Osteocyte (in vitro differentiated cells): ENCODE measurements at places on chromosomes 7 and 10. TPM values are rescaled to one million over a fixed set of nuclear protein-coding genes. Genes with fewer than 3 reads are reported as not detected.

The GPR141 gene
- total RNA-seq, result not detected in 2 replicates

- no peak for DNase-seq
These were observed 5.5 kb upstream of the VGF start for GRCh38 chr7:101170617-101171441.

DNA sequence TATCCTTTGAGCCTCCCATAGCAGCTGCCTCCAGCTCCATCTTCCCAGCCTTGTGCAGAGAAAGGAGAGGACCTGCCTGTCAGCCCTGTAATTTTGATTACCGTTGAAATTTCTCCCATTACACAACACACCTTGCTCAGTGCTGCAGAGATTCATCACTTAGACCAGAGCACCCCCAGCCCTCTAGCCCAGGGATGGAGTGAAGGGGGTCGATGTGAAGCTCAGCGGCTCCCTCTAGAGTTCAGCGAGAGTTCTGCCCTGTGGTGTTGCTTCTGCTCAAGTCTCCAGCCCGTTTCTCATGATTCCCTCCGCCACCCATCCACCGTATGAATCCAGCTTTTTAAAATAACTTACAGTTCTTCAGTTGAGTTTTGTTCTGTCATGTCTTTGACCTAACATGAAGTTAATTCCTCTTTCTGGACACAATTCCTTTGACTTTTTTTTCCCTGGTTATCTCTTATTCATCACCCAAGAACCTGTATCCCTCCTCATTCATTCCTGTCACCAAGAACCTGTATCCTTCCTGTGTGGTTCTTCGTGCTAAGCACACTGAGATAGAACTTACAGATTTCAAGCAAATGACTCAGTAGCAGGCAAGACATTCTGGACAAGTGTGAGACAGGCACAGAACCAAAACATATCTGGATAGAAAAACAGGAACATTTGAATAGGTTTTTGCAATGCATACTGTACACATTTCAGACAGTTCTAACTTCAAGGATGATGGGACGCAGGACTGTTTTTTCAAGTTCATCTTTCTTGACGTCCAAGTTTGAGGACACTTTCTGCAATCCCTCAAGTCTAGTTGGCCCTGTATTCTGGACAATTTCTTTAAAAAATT lies 35.0 kb upstream of the ZNF32 start:
- DNase-seq, result no peak

The C7orf33 gene
- total RNA-seq, result not detected in 2 replicates

DNA sequence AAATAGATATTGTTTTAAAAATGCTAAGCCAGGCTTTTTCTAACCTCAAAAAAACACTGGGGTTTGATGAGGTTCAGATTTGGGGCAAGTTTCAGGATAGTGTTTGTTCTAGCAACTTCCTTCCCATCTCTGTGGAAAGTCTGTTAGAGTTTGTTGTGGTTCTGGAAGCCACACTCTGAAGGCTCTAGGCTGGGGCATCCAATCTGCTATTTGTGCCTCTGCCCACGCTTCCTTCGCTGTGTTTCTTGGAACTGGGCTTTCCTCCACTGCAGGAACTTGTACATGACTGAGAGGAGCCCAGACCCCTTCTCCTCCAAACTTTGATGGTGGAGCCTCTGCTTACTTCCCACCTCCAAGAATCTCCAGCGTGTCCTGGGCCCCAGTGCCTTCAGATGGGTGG lies 108.5 kb upstream of the SLC25A13 start:
- DNase-seq, result no peak

GRCh38 chr10:124742413-124743190 lies 1.6 kb downstream of the FAM53B start:
- DNase-seq, result no peak

DNA sequence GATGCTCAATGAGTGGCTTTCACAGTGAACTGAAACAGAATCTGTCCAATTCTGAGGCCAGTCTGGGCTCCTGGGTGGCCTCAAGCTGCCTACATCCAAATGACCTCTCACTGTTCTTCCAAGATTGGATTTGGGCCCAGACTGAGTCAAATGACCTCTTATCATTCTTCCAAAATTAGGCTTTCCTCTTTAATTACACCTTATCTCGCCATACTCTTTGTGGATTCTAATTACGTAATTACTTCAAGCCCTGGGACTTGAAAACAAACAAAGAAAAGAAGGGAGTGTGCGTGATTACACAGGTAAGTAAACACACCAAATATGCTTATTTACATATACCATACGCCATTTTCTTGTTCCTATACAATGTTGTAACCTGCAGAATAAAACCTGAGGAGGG lies 18.8 kb downstream of the SORBS1 start:
- DNase-seq, result no peak

- no peak for DNase-seq
These were observed 54.6 kb downstream of the HACD1 start for GRCh38 chr10:17562614-17563013.

- DNase-seq, result no peak
These were observed 94.9 kb downstream of the SFMBT2 start for GRCh38 chr10:7315906-7316305.

DNA sequence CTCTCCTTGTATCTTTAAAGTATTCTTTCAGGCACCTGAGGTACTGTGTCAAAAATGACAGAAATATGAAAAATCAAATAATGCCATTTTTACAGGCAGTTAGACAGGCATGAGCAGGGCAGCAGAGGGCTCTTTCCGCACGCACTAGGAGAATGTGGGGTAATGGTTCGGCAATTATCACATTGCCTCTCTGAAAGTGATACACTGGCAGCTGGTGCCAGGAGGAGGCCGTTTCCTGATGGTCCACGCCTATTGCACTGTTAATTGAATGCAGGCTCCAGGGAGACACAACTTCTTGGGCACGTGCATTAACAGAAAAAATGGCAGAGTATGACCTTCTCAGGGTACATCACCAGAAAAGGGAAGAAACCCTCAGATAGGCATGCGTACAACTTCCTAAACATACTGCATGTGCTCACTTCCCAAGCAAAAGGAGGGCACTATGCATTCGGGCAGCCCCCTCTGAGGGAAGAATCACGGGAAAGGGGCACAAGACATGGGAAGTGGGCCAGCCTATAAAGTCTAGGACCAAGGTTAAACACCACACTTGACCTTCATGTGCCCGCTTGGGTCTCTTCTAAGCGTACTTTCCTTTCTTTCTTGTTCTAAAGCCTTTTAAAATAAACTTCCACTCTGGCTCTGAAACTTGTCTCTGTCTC lies 161.7 kb downstream of the TNS3 start:
- no peak for DNase-seq

DNA sequence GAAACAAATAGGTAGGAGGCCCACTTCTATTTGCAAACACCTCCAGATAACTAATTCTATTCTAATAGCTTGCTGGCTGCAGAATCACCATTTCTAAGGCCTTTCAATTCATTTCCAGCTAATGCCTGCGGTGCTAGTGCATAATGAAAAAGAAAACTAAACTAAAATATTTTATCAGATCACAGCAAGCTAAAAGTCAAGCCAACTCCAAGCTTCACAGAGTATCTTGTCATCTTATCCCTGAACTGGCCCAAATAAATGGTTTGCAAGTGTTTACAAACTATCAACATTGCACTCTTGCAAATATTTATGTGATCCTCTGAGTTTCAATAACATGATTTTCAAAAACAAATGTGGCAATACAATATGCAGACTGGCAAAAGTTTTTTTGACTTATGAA lies 166.0 kb downstream of the IPMK start:
- no peak for DNase-seq

The PON1 gene
- total RNA-seq, result not detected in 2 replicates

GRCh38 chr7:90290244-90291113 lies 30.6 kb downstream of the FAM237B start:
- DNase-seq, result no peak

DNA sequence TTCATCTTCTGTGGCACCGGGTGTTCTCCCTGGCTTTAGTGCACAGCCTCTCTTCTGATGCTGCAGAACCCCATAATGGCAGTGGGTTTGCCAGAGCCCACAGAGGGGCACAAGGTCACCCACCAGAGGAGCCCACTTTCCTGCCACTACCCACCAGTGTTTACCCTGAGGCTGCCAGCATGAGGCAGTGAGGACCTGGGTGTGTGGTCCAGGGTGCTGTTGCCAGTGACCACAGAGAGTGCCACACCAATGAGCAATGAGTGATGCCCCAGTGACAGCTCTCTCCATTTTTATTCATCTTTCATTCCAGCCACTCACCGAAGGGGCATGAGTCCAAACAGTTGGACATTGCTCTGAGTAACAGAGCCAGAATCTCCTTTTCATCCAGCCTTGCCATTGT lies 34.8 kb downstream of the MTURN start:
- no peak for DNase-seq

DNA sequence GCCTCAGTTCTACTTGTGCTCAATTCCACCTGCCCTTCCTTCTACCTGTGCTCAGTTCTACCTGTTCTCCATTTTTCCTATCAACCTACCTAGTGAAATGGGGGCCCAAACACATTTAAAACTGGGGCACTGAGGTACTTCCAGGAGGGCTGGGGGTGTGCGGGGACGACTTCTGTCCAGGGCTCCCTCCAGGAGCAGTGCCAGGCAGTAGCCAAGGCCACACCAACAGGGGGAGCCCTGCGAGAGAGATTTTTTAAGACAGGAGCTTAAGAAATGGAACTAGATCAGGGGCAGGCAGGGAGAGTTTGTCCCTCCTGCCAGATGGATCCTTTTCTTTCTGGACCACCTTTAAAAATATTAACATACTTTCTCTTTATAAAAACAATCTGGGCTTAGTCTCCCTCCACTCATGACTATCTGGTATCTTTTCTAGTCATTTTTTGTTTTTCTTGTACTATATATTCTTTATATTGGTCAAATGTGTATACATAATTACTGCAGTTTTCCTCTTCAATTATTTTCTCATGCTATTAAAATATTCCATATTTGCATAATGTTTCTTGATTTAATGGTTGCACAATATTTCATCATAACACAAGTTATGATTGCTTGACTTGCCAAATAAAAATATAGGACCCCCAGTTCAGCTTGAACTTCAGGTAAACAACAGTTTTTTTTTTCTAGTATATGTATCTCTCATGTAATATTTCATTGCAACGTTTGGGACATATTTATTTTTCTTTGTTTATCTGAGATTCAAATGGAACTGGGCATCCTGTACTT lies 47.3 kb upstream of the INSYN2A start:
- DNase-seq, result no peak

DNA sequence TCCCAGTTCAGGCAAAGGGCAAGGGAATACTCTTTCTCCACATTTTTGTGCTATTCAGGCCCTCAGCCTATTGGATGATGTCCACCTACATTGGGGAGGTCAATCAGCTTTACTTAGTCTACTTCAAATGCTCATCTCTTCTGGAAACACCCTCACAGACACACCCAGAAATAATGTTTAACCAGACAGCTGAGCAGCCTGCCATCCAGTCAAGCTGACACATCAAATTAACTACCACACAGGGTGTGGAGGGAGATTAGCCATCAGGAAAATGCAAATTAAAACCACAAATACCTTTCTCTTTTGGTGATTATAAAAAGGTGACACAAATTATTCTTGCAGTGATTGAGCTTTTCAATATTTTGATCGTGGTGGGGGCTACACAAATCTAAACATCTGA lies 74.7 kb upstream of the FZD8 start:
- DNase-seq, result no peak

The INHBA gene
- total RNA-seq, result 198 and 199 TPM in 2 replicates

DNA sequence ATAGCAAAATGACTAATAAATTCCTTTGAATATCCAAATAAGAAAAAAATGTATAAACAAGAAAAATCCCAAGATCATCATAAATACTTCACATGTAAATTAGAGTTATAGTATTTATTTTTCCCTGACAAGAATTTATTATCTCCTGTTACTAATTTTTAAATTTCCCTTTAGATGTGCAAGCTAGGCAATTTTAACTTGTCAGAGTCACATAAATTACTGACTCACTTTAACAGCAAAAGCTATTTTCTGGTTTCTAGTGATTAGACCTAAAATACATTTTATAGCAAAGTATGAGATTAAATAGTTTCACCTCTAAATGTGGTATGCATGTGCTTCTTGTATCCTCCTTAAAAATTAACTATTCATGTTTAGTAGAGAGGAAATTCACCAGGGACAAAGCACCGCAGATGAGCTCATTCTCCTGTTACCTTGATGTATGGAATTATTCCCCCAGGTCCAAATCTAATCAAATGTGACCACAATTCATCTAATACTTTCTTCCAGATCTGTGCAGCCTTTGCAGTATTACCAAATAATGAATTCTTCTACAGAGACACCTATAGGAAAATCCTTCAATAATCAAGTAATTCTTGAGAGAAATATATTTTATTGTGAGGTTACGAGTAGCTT lies 621.2 kb downstream of the DNAJB9 start:
- no peak for DNase-seq

DNA sequence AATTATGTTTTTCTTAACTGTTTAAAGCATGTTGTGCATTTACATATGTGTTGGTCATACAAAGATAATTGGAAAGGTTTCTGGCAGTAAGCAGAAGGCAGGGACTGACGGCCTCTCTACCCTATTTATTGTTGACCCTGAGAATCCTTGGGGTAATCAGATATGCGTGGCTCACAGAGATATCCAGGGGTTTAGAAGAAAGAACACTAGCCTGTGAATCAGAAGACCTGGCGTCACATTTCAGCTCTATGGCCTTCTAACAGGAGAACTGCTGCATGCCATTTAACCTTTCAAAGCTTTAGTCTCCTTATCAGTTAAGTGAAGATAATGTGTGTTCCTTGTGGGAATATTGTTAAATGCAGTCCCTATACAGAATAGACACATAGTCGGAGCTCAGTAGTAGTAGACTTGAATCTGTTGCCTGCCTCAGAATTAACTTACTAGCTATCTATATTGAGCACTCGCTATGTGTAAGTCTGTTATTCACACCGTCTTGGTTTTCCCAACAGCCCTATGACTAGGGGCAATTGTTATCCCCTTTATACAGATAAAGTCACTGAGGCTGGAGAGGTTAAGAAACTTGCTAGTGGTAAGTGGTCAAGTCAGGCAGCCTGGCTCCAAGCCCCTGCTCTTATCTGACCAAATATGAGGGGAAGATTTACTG lies 129.6 kb upstream of the ANKRD1 start:
- no peak for DNase-seq

- no peak for DNase-seq
These were observed 261.6 kb downstream of the ZEB1 start for GRCh38 chr10:31580646-31581045.

DNA sequence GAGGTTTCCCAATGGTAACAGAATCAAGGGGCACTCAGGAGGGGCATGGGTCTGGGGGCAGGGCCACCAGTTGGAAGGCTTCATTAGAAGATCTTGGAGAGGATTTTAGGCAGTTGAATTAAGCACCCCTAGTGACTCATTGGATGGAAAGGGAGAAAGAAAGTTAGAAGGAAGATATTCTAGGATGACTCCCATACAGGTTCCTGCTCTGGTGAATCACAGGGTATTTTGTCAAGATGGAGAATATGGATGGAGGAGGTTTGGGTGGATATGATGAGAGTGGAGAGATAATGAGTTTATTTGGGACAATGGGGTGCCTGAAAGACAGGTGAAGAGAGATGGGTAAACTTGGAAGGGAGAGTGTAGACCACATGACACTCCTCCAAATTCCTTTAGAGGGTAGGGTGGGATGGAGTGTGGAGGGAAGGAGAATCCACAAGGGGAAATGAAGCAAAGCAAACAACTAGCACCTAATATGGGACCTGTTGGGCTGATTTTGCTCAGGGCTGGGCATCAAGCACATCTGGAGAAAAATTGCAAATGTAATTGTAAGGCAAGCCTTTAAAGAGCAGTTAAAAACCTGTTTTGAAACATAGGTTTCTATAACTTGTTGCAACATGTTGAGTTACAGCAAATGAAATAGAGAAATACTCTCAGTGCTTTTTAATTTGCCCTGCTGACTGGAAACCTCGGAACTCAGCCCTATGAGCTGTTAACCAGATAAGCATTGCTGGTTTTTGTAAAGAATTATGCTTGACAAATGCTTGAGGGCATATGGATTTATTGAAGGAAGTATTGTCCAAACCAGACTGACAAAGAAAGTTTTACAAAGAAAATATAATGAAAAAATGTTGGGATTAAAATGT lies 2.9 kb upstream of the ENTPD7 start:
- no peak for DNase-seq
